Mesothelial cell of epicardium (in vitro differentiated cells): ENCODE measurements at places on chromosomes 12 and 14. TPM values are rescaled to one million over a fixed set of nuclear protein-coding genes. Genes with fewer than 3 reads are reported as not detected.

TAS2R30 gene
- 5.4 to 7.2 TPM (median 6.2 TPM) in 3 replicates for total RNA-seq

OVCH1 gene
- total RNA-seq: not detected in 3 replicates

EID3 gene
- 4.5 to 5.7 TPM (median 5.6 TPM) in 3 replicates for total RNA-seq

DNA sequence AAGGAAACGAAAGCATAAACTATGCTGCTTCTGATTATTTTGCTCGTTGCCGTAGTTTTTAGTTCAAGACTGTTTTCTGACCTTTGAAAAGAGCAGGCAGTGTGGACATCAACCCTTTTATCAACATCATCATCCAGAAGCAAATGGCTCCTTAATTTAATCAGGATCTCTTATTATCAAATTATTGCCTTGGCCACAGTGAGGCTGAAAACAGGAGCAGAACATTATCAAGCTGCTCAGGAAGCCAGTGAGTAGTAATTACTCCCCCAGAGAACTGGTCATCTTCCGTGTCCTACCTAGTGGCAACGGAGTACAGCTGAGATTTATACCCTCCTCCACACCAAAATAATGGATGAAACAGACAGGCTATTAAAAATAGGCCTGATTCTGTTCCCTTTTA lies 2.2 kb upstream of the DIABLO start:
- H3K27ac ChIP-seq: no peak overlapping the region
- no peaks in the 10 kb centered on the region for H3K27me3 ChIP-seq
- H3K36me3 ChIP-seq: peaks cover 13% of the 10 kb centered on the region
- H3K4me3 ChIP-seq: no peak overlapping the region
- DNase-seq: no peak

DNA sequence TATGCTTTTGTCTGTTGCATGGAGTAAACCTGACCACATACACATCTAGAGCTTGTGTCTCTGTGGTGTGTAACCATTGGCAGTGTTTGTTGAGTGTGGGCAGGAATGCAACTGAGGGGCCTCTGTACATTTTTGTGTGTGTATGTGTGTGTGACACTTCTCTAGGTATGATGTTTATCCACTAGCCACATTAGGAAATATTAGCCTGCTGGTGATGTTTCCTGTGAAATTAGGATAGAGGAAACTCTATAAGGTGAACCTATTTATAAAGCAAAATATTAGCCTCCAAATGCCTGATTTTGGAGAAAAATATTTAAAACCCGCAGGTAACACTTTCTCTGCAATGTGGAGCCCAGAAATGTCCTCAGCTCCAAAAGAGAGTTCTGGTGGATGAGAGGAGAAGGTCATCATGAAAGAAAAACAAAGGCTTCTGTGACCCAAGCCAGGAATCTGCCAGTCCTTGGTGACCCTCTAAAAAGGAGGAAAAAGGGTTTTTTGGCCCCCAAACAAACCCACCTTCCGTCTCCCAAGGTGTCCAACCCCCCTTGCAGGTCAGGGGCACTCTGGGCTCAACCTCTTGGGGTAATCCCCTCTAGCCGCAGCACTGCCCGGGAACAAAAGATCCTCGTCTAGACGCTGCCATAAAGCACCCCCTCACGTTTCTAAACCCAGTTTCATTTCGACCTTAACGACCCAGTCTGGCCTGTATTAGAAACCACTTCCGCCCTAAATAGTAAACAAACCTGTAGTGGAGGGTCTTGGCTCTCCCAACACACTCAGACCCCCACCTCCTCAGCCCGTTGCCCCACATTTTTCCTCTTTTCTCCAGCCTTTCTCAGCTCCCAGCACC lies 3.1 kb upstream of the HOTAIR start:
- DNase-seq: no peak
- H3K4me1 ChIP-seq: peaks cover 11% of the 10 kb centered on the region
- peaks cover 99% of the 10 kb centered on the region for H3K27me3 ChIP-seq
- no peak overlapping the region for H3K4me3 ChIP-seq
- H3K36me3 ChIP-seq: peaks cover 3% of the 10 kb centered on the region

- H3K27me3 ChIP-seq: no peaks in the 10 kb centered on the region
- no peaks in the 10 kb centered on the region for H3K36me3 ChIP-seq
- H3K27ac ChIP-seq: no peak overlapping the region
- H3K4me3 ChIP-seq: no peak overlapping the region
- H3K4me1 ChIP-seq: no peaks in the 10 kb centered on the region
- no peak for DNase-seq
Observed at GRCh38 chr12:64269161-64269560, 47.1 kb upstream of the KICS2 start.

DNA sequence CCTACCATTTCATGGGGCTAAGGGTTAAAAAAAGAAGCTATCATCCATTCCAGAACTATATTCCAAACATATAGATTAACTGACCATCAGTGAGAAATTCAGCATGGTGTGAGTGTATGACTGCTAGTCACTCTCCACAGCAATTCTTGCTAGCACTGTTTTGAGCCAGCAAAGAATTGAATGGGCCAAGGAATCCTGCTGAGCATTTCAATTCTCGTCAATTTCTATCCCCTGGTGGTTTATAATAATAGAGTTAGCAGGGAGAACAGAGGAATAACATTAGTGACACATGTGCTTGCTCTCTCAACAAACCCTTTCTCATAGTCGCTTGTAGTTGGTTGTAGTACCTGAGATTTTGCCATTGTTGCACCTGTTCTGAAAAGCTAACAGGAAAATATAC lies 7.2 kb downstream of the MBIP start:
- no peak for DNase-seq
- no peak overlapping the region for H3K27ac ChIP-seq
- H3K4me1 ChIP-seq: peaks cover 7% of the 10 kb centered on the region
- H3K36me3 ChIP-seq: peaks cover 29% of the 10 kb centered on the region

- H3K4me1 ChIP-seq: no peaks in the 10 kb centered on the region
- DNase-seq: no peak
- H3K27me3 ChIP-seq: peaks cover 3% of the 10 kb centered on the region
- H3K4me3 ChIP-seq: no peak overlapping the region
- no peak overlapping the region for H3K27ac ChIP-seq
Observed at GRCh38 chr12:128463881-128464280, 196.9 kb downstream of the TMEM132C start.

GRCh38 chr14:31843361-31844091 lies 233.6 kb upstream of the ARHGAP5 start:
- H3K27ac ChIP-seq: no peak overlapping the region
- H3K4me3 ChIP-seq: no peak overlapping the region
- H3K4me1 ChIP-seq: no peaks in the 10 kb centered on the region

- H3K27ac ChIP-seq: peak overlapping the region; percentile 92
- H3K27me3 ChIP-seq: peaks cover 17% of the 10 kb centered on the region
- no peaks in the 10 kb centered on the region for H3K36me3 ChIP-seq
- peaks cover 31% of the 10 kb centered on the region for H3K4me1 ChIP-seq
Observed at GRCh38 chr14:55410876-55411275, 754 bp downstream of the ATG14 start.

DNA sequence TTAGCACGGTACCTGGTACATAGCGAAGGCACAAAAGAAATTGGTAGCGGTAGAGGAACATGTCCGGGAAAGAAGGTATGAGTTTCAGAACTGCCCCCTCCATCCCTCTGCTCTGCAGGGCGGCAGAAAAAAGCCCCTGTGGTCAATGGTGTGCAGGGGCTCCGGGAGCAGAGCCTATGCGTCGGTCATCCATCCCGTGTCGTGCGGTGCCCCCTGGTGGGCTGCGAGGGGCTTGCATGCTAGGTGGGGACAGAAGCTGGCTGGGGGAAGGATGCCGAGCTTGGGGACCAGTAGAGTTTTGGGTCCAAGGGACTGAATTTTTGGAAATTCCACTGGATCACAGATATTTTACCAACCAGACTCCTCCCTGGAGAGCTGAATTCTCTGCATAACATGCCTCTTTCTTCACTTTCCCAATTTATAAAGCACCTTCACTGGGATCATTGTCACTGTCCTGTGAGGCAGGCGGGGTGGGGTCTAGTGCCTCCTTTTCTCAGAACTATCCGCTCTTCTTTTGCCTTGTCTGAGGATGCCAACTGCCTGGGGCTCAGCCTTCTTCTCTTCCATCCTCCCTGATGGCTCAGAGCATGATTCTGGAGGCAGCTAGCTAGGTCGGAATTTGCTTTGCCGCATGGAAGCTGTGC lies 148.7 kb downstream of the SMOC1 start:
- H3K27me3 ChIP-seq: peaks cover 12% of the 10 kb centered on the region
- peak; percentile 66 for DNase-seq
- no peak overlapping the region for H3K4me3 ChIP-seq
- no peaks in the 10 kb centered on the region for H3K36me3 ChIP-seq
- H3K27ac ChIP-seq: no peak overlapping the region

- H3K27me3 ChIP-seq: no peaks in the 10 kb centered on the region
- no peaks in the 10 kb centered on the region for H3K36me3 ChIP-seq
- peak overlapping the region; percentile 83 for H3K27ac ChIP-seq
- H3K4me1 ChIP-seq: peaks cover 64% of the 10 kb centered on the region
- H3K4me3 ChIP-seq: peak overlapping the region; percentile 65
Observed at GRCh38 chr12:13099844-13100604, 3.4 kb downstream of the GSG1 start.

DNA sequence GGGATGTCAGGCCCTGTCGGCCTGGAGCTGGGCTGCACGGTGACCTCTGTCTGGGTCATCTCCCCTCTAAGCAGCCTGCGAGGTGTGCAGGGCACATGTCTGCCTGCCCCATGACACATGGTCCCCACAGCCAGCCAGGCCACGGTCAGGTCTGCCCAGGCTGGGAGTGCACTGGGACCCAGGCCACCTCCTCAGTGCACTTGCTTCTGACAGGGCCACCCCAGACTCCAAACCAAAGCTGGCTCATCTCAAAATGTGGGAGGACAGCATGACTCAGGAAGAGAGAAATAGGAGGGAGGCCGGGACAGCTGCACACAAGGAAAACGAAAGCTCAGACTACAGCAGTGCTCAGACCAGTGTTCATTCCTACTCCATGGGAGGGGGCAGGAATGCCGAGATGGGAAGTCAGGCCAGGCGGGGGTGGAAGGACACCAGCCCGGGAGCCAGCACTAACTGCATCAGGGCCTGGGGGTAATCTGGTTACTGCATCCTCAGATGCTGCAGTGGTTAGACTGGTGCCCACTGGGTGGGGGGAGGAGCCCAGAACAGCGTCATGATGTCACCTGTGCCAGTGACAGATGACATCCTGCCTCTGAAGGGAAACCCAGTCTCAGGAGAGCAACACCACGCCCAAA lies 4.0 kb downstream of the P2RX2 start:
- peak overlapping the region; percentile 96 for H3K27ac ChIP-seq
- peaks cover 18% of the 10 kb centered on the region for H3K27me3 ChIP-seq
- H3K36me3 ChIP-seq: peaks cover 13% of the 10 kb centered on the region
- DNase-seq: no peak

DNA sequence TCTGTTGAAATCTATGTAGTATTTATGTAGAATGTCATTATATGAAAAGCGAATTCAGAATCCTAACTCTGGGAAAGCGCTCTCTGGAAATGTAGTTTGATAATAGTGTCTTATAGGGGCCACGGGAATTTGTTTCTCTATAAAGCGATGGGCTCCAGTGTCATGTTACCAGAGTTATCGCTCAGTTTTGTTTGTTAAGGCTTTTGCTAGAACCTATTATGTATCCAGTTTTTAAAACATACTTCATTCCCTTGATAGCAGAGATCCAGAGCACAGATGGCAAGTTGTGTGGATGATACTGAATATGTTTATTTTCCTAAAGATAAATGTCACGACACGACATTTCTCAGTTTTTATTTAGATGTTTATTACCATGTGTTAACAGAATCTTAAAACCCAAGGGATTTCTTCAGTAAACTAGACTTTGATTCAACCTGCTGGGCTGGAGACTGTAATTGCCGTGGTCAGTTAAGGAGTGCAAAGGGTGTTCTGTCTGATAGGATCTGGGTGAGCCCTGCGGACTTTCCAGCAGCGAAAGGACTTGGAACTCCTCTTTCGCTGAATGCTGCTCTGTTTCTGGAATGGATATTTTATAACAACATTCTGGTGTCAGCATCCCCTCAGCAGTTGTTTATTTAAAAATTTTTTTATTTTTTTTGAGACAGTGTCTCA lies 1.7 kb upstream of the DNAH10 start:
- H3K27me3 ChIP-seq: peaks cover 28% of the 10 kb centered on the region
- no peak overlapping the region for H3K4me3 ChIP-seq
- H3K27ac ChIP-seq: no peak overlapping the region

DNA sequence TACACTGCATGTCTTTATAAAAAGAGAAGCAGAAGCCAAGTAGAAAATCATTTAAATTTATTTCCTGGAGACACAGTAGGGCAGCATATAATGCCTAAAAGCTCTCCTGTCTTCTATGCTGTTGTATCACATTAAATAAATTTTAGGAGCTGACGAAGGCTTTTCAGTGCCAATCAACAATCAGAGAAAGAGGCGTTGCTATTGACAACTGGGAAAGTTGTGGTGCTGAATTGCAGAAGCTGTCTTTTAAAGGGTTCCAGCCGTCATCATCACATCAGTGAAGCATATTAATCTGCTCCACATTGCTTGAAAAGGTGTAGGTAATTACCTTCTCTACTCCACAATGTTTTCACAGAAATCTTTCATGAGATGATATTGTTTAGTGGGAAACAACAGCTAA lies 103.9 kb downstream of the FSCB start:
- peaks cover 23% of the 10 kb centered on the region for H3K4me1 ChIP-seq
- H3K27me3 ChIP-seq: no peaks in the 10 kb centered on the region
- H3K4me3 ChIP-seq: no peak overlapping the region
- peaks cover 6% of the 10 kb centered on the region for H3K36me3 ChIP-seq
- DNase-seq: no peak

- DNase-seq: no peak
- H3K27me3 ChIP-seq: peaks cover 2% of the 10 kb centered on the region
- no peak overlapping the region for H3K4me3 ChIP-seq
Observed at GRCh38 chr12:59973515-59973914, 377.7 kb downstream of the SLC16A7 start.

DNA sequence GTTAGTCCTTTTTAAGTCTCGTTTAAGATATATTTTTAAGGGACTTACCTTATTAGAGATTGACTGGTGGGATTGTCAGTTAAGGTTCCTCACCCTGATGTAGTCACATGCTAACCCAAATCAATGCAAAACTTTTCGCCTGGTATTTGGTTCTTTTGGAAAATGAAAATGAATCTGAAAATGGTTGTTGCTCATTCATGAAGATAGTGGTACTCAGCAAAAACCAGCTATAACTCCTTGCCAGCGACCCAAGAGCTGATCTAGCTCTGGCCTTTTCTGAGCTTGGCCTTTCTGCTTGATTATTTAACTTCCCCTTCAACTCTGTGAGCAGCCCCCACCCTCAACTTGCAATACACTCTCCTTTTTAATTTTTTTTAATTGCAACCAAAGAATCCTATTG lies 85.0 kb upstream of the GTF2A1 start:
- H3K4me3 ChIP-seq: no peak overlapping the region
- peaks cover 3% of the 10 kb centered on the region for H3K36me3 ChIP-seq
- H3K27ac ChIP-seq: no peak overlapping the region

DNA sequence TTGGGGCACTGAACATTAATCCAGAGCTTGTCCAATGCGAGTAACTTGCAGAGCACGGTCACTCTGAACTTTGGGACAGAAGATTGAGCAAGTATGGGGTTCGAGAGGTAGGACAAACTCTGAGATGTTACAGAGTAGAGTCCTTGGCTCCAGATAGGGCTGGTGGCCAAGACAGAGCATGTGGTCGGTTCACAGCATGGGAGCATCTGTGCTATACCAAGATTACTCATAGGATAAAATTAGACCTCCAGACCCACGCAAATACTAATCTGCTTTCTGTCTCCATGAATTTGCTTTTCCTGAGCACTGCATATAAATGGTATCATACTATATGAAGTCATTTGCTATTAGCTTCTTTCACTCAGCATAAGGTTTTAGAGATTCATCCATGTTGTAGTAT lies 93.4 kb upstream of the TBX5 start:
- no peak for DNase-seq
- H3K4me3 ChIP-seq: no peak overlapping the region
- H3K36me3 ChIP-seq: no peaks in the 10 kb centered on the region
